Activated T-helper 2 cell treated with anti-CD3 and anti-CD28 coated beads, Interferon-gamma antibody, Interleukin-2, Interleukin-4, amounts not matched to agents 10 μg/mL and 5 μg/mL and 100 μg/mL, durations not matched to agents 14 hours and 24 hours and 36 hours (primary cell): ENCODE measurements at places on chromosomes 6 and 20.
A peak's percentile ranks its signal among the peaks of the same experiment; 100 is the strongest.

GRCh38 chr6:6803180-6803977 lies 214.9 kb downstream of the LY86 start:
- DNase-seq: no peak
- H3K27me3 ChIP-seq: peaks cover 14% of the 10 kb centered on the region
- H3K4me1 ChIP-seq: peaks cover 24% of the 10 kb centered on the region
- H3K4me3 ChIP-seq: no peak overlapping the region
- H3K27ac ChIP-seq: no peak overlapping the region
- H3K36me3 ChIP-seq: no peaks in the 10 kb centered on the region

- H3K4me3 ChIP-seq: no peak overlapping the region
- peaks cover 91% of the 10 kb centered on the region for H3K36me3 ChIP-seq
- H3K27ac ChIP-seq: peak overlapping the region; percentile 50
These were observed 47.0 kb downstream of the EZR start for GRCh38 chr6:158772172-158772571.

GRCh38 chr6:80939898-80940297 lies 812.6 kb downstream of the TENT5A start:
- H3K27me3 ChIP-seq: no peaks in the 10 kb centered on the region
- H3K4me3 ChIP-seq: no peak overlapping the region
- H3K36me3 ChIP-seq: no peaks in the 10 kb centered on the region
- H3K4me1 ChIP-seq: no peaks in the 10 kb centered on the region
- DNase-seq: no peak

DNA sequence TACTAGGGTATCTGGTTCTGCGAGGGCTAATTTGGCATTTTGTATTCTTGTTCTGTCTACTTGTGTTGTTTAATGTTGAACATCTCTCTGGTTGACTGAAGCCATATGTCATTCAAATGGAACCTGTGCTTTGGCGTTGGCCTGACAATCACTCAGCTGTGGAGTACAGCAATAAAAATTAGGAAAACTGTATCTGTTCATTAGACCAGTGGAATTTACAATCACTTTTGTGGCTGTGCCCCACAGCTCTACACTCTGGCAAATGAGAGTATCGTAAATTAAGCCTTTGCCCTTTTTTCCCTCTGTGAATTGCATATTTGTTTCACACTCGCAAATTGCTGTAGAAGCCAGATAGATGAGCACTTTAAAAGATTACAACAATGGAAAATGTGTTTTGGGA lies 102.0 kb downstream of the ARID1B start:
- no peak overlapping the region for H3K27ac ChIP-seq
- no peak overlapping the region for H3K4me3 ChIP-seq
- peaks cover 3% of the 10 kb centered on the region for H3K36me3 ChIP-seq
- no peaks in the 10 kb centered on the region for H3K27me3 ChIP-seq
- DNase-seq: no peak

DNA sequence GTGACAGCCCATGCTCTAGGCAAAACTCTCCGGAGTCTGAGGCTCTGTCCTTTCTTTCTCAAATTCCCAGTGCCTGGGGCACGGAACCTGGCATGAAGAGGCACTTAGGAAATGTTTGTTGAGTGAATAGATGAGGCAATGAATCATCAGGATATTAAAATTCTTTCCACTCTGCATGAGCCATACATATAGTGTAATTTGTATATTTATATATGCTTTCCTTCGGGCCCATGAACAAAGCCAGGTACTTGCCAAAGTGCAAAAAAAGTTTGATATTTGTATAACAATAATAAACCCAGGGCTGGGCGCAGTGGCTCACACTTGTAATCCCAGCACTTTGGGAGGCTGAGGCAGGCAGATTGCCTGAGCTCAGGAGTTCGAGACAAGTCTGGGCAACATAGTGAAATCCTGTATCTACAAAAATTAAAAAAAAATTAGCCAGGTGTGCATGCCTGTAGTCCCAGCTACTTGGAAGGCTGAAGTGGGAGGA lies 212.3 kb upstream of the ZNF217 start:
- H3K36me3 ChIP-seq: no peaks in the 10 kb centered on the region
- no peak overlapping the region for H3K27ac ChIP-seq
- no peak overlapping the region for H3K4me3 ChIP-seq

- no peak for DNase-seq
- no peaks in the 10 kb centered on the region for H3K36me3 ChIP-seq
- H3K27ac ChIP-seq: no peak overlapping the region
- peaks cover 1% of the 10 kb centered on the region for H3K27me3 ChIP-seq
These were observed 28.6 kb upstream of the SPO11 start for GRCh38 chr20:57301026-57301425.

DNA sequence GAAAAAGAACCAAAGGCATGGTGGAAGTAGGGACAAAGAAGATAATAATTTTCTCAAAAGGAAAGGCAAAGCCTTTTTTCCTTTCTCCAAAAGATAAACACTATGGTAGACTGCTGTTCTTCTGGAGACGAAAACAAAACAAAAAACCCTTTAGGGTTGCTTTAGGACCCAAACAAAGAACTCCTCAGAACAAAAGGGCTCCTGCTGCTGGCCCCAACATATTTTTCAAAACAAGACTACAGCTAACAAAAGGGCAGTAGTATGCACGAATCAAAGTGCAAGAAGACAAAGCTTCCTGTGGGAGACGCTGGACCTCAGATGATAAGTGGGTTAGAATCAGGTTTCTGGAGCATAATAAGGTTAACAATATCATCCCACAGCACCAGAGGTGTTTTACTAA lies 15.8 kb downstream of the NCOA5 start:
- no peak overlapping the region for H3K27ac ChIP-seq
- H3K36me3 ChIP-seq: peaks cover 35% of the 10 kb centered on the region
- DNase-seq: no peak
- no peak overlapping the region for H3K4me3 ChIP-seq

DNA sequence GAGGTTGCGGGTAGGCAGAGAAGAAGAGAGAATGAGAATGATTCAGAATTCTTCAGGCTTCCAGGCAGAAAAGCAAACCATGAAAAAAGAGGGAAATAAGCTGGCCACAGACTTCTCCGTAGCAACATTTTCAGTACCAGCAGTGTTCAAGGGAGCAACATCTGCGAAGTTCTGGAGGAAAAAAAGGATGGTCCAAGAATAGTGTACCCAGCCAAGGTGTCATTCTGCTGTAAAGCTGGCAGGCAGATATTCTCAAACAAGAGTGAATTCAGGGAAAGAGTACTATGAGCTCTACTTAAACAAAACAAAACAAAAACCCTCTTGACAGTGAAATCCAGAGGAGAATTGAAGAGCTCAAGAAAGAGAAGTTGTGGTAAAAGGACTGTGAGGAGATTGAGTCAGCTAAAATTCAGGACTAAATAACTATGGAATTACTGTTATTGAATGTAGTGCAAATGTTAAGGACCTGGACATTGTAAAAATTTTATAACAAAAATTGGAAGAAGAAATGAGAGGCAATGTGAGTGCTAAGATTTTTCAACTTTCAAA lies 86.5 kb downstream of the ATRN start:
- H3K4me1 ChIP-seq: peaks cover 1% of the 10 kb centered on the region
- DNase-seq: no peak
- no peak overlapping the region for H3K4me3 ChIP-seq
- no peak overlapping the region for H3K27ac ChIP-seq
- H3K27me3 ChIP-seq: no peaks in the 10 kb centered on the region

- H3K27ac ChIP-seq: peak overlapping the region; percentile 68
- no peak for DNase-seq
- H3K4me1 ChIP-seq: peaks cover 17% of the 10 kb centered on the region
- H3K36me3 ChIP-seq: peaks cover 24% of the 10 kb centered on the region
These were observed 1.8 kb upstream of the JARID2 start for GRCh38 chr6:15243910-15244619.

GRCh38 chr6:42113936-42114636 lies 28.3 kb downstream of the C6orf132 start:
- peaks cover 9% of the 10 kb centered on the region for H3K27me3 ChIP-seq
- H3K36me3 ChIP-seq: no peaks in the 10 kb centered on the region
- H3K27ac ChIP-seq: no peak overlapping the region
- peaks cover 1% of the 10 kb centered on the region for H3K4me1 ChIP-seq
- no peak overlapping the region for H3K4me3 ChIP-seq

DNA sequence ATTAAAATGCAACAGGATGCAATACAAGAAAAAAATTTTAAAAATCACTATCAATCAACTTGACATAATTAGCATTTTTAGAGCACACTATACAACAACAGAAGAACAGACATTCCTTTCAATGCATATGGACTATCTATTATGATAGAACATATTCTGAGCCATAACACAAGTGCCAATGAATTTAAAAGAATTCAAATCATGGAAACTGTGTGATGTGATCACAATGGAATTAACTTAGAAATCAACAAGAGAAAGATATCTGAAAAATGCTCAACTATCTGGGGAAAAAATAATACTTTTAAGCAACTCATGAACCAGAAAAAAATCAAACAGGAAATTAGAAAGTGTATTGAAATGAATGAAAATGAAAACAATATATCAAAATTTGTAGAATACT lies 106.3 kb downstream of the ADTRP start:
- H3K36me3 ChIP-seq: no peaks in the 10 kb centered on the region
- DNase-seq: no peak
- no peak overlapping the region for H3K4me3 ChIP-seq

- no peak overlapping the region for H3K4me3 ChIP-seq
- no peaks in the 10 kb centered on the region for H3K36me3 ChIP-seq
- H3K4me1 ChIP-seq: peaks cover 4% of the 10 kb centered on the region
These were observed 859 bp downstream of the C20orf202 start for GRCh38 chr20:1204113-1204512.

GRCh38 chr6:29959467-29959866 lies 17.1 kb downstream of the HLA-A start:
- DNase-seq: no peak
- no peaks in the 10 kb centered on the region for H3K36me3 ChIP-seq
- no peaks in the 10 kb centered on the region for H3K27me3 ChIP-seq
- no peak overlapping the region for H3K27ac ChIP-seq

- no peak for DNase-seq
- H3K4me1 ChIP-seq: no peaks in the 10 kb centered on the region
- H3K36me3 ChIP-seq: no peaks in the 10 kb centered on the region
These were observed 27.6 kb upstream of the ADA start for GRCh38 chr20:44678990-44679611.

DNA sequence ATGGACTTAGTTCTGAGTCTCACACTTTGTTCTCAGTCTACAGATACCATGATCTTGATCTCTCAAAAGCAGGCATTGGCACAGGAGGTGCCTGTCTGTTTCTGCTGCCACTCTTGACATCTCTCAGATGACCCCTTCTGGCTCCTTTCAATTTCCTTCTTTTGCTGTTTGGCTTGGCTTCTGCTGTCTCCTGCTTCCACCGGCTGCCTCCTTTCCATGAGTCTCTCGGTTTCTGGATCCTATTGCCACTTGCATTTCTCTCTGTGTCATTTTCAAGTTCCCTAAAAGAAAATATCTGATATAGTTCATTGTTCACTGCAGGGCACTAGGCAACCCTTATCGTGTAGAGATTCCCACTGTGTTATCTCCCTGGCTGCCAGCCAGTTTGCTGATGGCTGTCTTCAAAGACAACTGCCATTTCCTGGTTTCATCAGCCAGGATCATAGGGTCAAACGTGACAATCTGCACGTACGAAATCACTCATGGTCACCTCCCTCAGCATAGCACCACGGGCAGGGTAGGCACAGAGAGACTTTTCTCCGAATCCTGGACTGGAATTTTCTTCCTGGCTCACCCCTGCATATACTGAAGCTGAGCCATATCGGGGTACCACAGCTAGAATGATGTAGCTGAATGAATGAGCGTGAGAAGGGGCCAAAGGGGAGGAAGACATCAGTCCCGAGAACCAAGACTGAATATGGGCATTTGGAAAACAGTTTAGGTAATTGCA lies 144.6 kb upstream of the TMEM170B start:
- no peak overlapping the region for H3K4me3 ChIP-seq
- H3K4me1 ChIP-seq: peaks cover 13% of the 10 kb centered on the region
- no peak overlapping the region for H3K27ac ChIP-seq
- peaks cover 4% of the 10 kb centered on the region for H3K36me3 ChIP-seq
- peaks cover 4% of the 10 kb centered on the region for H3K27me3 ChIP-seq
- DNase-seq: no peak

DNA sequence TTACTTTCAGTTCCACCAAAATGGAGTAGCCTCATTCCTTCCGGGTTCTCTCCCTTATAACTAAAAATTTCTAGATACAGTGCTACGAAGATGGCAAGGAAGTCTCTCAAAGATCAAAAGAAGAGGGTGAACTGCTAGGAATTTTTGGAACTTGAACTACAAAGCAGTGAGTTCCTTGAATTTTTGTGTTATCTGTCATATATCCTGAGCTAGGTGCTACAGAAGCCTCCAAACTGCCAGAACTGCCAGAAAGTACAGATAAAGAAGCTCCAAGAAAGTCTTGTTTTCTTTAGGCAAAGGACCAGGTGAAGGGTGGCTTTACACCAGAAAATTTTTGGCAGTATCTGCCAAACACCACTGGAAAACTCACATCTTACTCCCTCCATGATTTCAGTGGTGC lies 218.8 kb upstream of the FLRT3 start:
- H3K36me3 ChIP-seq: no peaks in the 10 kb centered on the region
- no peak overlapping the region for H3K4me3 ChIP-seq
- no peaks in the 10 kb centered on the region for H3K4me1 ChIP-seq
- no peak for DNase-seq
- no peaks in the 10 kb centered on the region for H3K27me3 ChIP-seq
- no peak overlapping the region for H3K27ac ChIP-seq

DNA sequence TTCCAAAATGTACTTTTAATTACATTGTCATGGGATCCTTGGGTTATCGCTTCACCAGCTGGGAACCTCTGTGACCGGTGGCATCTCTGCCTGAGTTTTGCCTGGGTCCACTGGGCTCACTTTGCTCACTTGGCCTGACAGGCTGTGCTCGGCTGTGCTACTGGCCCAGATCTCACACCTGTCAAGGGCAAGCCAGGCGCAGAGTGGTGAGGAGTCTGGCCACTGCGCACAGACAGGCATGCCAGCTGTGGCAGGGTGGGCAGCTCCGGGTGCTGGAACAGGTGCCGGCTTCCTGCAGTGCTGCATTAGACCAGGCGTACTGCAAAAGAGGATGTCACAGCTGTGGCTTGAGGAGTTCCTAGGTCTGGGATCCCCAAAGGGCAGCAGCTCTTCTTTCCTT lies 489.8 kb downstream of the TENT5A start:
- no peaks in the 10 kb centered on the region for H3K27me3 ChIP-seq
- no peaks in the 10 kb centered on the region for H3K4me1 ChIP-seq
- H3K4me3 ChIP-seq: no peak overlapping the region
- H3K36me3 ChIP-seq: no peaks in the 10 kb centered on the region
- H3K27ac ChIP-seq: no peak overlapping the region

DNA sequence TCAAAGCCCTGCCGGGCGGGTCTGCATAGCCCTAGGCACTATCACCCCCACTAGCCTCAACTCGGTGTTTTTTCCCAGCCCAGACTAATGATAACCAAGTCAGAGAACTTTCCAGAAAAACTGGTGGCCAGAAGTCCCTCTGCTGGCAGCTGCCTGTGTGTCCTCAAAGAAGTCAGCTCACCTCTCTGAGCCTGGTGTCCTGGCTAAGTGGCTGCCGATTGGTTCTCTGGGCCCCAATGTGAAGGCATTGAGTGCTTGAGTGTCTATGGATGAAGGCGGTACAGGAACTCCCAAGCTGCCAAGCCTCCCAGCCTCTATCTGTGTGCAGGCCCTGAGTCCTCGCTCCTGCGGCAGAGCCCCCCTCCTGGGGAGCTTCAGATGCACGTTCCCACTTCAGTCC lies 355.6 kb downstream of the TAF4 start:
- no peaks in the 10 kb centered on the region for H3K36me3 ChIP-seq
- H3K4me3 ChIP-seq: no peak overlapping the region
- H3K4me1 ChIP-seq: no peaks in the 10 kb centered on the region

GRCh38 chr6:17354700-17355403 lies 38.5 kb upstream of the CAP2 start:
- H3K36me3 ChIP-seq: no peaks in the 10 kb centered on the region
- no peaks in the 10 kb centered on the region for H3K4me1 ChIP-seq
- H3K27me3 ChIP-seq: no peaks in the 10 kb centered on the region
- no peak overlapping the region for H3K27ac ChIP-seq
- no peak for DNase-seq
